ENCODE measurements at places on chromosomes 3 and 15.

DNA sequence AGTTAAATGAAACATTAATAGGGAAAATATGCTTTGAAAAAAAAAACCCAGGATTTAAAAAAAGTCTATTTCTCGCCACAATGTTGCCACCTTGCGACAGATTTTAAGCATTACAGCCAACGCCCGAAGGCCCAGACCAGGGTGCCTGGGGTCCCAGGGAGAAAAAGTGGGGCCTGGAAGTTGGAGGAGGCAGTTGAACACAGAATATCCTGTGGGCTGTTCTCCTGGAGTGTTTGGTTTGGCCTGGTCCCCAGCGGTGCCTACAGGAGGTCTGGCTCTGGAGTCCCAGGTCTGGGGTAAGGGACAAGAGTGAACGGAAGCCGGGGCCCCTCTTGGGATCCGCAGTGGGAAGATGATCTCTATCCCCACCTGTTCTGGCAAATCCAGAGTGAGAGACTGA is 3.4 kb downstream of the RNU6-1 start:
- ATAC-seq, result no peak

DNA sequence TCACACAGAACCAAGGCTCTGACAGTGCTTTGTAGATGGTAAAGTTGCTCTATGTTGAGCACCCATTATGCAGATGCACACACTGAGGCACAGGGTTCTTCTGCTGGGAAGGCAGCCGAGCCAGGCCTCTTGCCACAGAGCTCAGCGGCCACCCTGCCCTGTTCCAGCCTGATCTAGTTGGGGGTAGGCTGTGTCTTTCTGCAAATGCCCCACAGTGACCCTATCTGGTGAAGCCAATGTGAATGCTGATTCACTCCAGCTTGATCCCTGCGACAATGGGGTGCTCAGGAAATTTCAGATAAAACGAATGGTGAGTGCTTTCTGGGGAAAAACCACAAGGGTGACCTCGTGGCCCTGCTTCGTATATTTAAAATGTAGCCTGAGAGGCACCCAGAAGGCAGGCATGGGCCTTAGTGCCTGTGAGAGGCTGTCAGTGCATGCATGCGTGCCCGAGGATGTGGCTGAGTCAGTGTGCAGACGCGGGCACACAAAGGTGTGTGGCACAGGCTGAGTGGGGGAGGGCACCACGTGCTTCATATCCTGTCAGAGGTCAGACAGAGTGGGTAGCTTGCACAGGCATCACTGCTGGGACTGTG is 85.7 kb downstream of the ATP2B2 start:
- ATAC-seq, result peak; percentile 86

- ATAC-seq, result no peak
Observed at GRCh38 chr3:120497336-120497735, 46.5 kb upstream of the FSTL1 start.

GRCh38 chr15:37929238-37929637 is 5.2 kb upstream of the TMCO5A start:
- ATAC-seq, result no peak

DNA sequence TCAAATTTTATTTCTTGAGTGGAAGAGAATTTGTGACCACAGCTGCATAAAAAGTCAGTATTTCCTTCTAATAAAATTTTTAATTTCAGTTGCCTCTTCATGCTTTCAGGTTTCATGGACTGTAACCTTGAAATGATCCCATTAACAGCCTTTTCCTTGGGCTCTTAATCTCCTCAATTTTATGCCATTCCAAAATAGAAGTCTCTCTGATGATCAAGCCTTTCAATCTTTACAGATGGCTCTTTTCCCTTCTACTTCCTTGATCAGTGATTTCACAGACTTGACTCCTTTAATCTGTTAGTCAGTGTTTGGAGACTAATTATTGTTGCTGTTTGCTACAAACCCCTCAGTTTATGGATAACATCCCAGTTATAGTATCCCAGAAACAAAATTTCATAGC is 11.9 kb downstream of the TSC22D2 start:
- no peak for ATAC-seq

DNA sequence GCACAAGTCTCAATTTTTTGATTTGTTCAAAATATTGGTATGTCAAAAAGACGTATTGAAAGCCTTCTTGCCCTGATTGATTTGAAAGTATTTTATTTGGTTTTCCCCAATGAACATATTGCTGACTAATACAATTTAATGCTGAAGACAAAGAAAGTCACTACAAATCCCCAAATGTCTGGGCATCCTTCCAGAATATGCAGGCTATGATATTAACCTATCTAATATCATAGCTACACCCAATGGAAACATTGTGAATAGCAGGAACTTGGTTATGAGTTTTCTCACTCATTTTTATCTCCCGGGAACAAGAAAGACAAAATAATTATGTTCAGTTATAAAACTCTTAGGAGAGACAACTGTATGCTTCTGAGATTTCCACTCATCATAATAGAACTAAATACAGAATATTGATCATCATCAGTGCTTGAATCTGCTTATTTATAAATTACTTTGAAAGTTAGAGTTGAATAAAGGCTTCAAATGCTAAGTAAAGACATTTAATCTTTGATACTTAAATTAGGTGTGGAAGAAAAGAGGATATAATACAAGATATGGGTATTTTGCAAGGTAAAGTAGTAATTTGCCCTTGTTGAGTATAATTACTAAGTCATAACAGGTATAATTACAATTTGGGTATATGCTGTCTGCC is 483.9 kb downstream of the RBMS3 start:
- ATAC-seq, result no peak

- ATAC-seq, result no peak
Observed at GRCh38 chr15:70033529-70034140, 64.1 kb downstream of the TLE3 start.

DNA sequence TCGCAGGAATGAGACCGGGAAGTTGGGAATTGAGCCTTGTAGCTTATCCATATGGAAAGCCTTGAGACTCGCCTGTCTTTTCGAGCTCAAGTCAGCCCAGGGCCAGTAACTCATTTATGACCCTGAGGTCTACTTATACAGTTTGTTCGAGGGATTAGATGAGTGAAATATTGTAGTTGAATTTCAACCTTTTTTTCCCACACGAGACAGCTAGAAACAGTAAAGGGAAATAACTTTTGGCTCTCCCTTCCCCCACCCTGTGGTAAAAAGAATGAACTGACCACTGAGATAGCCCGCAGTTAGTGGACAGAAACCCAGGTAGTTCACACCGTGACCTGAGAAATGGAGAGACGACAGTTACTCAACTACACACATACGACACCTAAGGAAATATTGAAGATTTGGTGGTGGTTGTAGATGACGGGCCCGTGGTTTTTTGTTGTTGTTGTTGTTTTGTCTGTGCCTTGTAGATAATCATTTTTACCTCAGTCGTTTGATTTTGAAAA is 841 bp downstream of the EIF3J start:
- no peak for ATAC-seq

DNA sequence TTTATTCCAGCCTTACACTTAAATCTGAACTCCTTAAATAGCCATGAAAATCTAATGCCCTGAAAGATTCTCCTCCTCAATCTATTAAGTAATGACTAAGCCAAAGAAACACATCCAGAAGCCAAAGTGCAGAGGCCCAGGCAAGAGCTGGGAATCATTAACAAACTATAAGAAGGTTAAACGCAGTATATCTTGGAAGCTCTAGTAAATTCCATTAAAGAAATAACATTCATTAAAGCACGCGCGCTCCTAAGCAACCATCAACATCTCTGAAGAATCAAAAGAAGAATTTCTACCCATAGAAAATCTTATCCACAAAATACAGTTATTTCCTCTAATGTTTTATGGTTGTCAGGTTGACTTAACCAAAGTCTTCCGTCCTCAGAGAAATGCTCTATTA is 29.5 kb downstream of the MB21D2 start:
- no peak for ATAC-seq

- ATAC-seq, result no peak
Observed at GRCh38 chr3:88188436-88188835, 38.7 kb downstream of the C3orf38 start.

DNA sequence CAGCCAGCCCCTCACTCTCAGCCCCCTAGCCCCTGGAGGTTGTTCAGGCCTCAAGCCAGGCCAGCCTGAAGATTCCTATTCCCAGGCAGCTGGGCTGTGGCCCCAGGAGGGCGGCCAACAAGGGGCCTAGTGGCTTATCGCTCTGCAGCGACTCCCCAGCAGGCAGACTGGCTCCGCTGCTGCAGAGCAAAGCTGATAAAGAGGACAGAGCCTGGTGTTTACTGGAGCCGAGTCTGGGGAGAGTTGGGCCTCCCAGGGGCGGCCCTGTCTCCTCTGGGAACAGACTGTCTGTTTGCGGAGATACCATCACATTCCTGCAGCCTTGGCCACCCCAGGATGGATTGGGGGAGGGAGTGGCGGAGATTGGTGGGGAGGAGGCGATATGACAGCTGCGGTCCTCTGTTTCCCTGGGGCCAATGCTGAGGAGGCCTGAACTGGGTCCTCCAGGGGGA is 22.4 kb upstream of the SMAD6 start:
- no peak for ATAC-seq

DNA sequence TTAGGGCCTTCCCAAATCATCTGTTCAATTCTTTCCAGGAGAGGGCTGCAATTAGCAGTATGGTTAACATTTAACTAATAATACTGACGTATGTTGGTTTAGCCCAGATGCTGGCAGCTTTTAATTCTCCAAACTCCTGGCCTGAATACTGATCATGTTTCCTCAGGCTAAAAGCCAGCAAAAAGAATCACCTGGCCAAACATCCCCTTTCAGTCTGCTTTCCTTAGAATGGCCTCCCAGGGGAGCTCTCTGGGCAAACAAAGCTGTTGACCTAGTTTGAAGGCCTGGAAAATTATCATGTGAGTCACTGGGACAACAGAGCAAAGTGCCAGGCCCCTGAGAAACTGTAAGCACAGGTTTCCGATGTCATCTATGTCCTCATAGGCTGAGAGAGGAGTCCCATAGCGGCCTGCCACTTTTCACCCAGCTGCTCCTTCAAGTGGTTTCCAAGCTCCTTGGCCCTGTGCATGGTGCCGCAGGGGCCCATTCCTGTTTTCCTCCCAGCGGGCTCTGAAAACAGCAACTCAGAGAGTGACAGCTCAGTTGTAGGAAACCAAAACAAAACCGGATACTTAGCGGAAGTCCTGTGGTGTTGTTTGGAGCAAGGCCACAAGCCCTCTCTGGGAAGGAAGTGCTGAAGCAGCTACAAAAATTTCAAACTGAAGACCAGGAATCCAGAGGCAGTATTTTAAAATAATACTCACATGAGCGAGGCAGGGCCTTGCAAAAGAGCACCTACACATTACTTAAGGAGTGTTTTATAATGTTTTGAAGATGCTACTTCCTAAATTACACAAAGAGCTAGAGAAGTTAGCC is 36.5 kb upstream of the RAB11A start:
- peak; percentile 37 for ATAC-seq

- no peak for ATAC-seq
Observed at GRCh38 chr15:39581793-39582285, 960 bp downstream of the THBS1 start.

GRCh38 chr3:125651244-125651643 is 55.9 kb upstream of the OSBPL11 start:
- ATAC-seq, result no peak
